ENCODE measurements at places on chromosomes 7 and 10. TPM values are rescaled to one million over a fixed set of nuclear protein-coding genes. Genes with fewer than 3 reads are reported as not detected.

EIF3A gene
- 150 TPM for total RNA-seq

NODAL gene
- total RNA-seq: 1.3 TPM

NAT16 gene
- 0.19 TPM for total RNA-seq

OPALIN gene
- not detected for total RNA-seq

FGL2 gene
- not detected for total RNA-seq

- no peak for DNase-seq
- H3K36me3 ChIP-seq: no peaks in the 10 kb centered on the region
- H3K27me3 ChIP-seq: no peaks in the 10 kb centered on the region
- peaks cover 11% of the 10 kb centered on the region for H3K4me1 ChIP-seq
These were observed 1.3 kb upstream of the ZCCHC24 start for GRCh38 chr10:79446758-79447084.

DNA sequence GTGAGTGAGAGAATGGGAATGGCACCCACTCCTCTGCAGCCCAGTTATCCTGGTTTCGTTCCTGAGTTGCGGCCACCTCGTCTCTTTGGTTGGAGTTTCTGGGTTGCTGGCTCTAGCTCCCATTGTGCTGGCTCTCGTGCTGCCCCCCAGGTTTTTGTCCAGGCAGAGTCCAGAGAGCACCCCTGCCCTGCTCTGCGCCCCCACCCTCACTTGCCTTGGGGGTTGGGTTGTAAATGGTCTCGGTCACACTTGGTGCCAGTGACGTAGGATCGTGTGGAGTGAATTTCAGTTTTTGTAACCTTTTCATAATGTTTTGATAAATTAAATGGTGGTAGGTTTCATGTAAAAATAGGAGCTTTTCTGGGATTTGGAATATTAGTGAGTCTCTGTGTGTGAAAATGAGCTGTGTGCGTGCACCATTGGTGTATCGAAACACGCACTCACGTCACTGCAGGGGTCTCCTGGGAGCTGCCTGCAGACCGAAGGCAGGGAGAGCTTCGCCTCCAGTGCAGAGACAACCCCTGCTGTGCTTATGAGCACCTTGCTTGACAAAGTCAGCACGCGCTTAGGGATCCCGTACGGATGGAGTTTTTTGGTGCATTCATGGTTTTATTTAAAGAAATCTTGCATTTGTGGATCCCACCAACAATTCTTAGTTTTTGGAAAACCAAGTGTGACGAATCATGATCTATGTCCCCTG lies 32.9 kb downstream of the PFKP start:
- DNase-seq: no peak
- H3K27ac ChIP-seq: peak overlapping the region; percentile 18
- no peak overlapping the region for H3K4me3 ChIP-seq
- peaks cover 28% of the 10 kb centered on the region for H3K4me1 ChIP-seq

DNA sequence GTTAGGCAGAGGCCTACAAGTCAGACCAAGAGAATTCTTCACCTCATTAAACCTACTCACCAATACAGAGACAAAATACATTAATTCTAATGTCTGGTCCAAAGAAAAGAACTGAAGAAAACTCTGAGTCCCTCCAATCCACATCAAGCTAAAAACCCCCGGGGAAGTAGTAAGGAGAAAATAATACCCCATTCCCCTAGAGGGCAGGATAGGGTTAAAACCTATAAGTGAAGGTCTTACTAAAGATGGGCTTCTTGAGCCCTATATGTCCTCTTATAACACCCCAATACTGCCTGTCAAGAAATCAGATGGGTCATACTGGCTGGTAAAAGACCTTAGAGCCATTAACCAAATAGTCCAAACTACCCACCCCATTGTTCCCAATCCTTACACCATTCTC lies 141.3 kb upstream of the TMEM106B start:
- H3K36me3 ChIP-seq: no peaks in the 10 kb centered on the region
- H3K27ac ChIP-seq: no peak overlapping the region
- H3K27me3 ChIP-seq: no peaks in the 10 kb centered on the region
- DNase-seq: no peak

DNA sequence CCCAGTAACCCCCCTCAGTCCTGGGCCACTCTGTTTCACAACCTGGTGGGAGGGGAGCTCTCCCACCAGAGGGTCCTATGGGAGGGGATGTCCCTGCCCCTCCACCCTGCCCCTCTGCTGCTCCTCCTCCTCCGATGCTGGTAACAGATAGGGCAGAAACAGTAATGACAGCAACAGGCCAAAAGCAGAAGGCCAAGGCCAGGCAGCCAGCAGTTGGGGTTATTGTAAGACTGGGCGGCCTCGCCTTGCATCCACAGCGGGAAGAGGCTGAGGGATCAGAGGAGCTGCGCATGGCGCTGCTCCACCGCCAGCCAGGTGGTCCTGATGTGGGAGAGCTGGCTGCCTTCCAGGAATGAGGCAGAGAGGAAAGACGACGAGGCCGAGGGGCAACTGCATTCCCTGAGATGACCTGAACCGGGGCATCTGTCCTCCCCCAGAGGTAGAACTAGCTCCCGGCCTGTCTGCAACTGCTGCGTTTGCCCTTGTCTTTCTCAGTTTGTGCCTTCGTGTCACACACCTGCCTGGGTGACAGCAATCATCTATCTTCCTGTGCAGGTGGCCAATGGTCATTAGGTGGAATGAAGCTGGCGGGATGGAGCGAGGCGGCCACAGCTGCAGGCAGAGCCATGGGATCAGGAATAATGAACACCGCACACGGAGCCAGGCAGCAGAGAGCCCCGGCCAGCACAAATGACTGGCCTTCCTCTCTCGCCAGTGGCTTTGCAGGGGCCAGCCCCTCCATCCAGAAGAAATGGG lies 54.0 kb upstream of the CACUL1 start:
- no peak overlapping the region for H3K27ac ChIP-seq
- H3K27me3 ChIP-seq: no peaks in the 10 kb centered on the region
- no peaks in the 10 kb centered on the region for H3K4me1 ChIP-seq

GRCh38 chr10:76255241-76255640 lies 823.8 kb downstream of the LRMDA start:
- no peak for DNase-seq
- H3K4me1 ChIP-seq: no peaks in the 10 kb centered on the region
- H3K36me3 ChIP-seq: no peaks in the 10 kb centered on the region
- H3K4me3 ChIP-seq: no peak overlapping the region
- H3K27ac ChIP-seq: no peak overlapping the region
- no peaks in the 10 kb centered on the region for H3K27me3 ChIP-seq

GRCh38 chr10:34526758-34527730 lies 288.1 kb downstream of the PARD3 start:
- H3K27ac ChIP-seq: no peak overlapping the region
- peaks cover 31% of the 10 kb centered on the region for H3K4me1 ChIP-seq
- H3K4me3 ChIP-seq: no peak overlapping the region

- no peaks in the 10 kb centered on the region for H3K36me3 ChIP-seq
- no peak overlapping the region for H3K27ac ChIP-seq
- no peak for DNase-seq
- no peak overlapping the region for H3K4me3 ChIP-seq
- no peaks in the 10 kb centered on the region for H3K4me1 ChIP-seq
- H3K27me3 ChIP-seq: peaks cover 2% of the 10 kb centered on the region
These were observed 84.4 kb upstream of the BET1 start for GRCh38 chr7:94088560-94088959.

DNA sequence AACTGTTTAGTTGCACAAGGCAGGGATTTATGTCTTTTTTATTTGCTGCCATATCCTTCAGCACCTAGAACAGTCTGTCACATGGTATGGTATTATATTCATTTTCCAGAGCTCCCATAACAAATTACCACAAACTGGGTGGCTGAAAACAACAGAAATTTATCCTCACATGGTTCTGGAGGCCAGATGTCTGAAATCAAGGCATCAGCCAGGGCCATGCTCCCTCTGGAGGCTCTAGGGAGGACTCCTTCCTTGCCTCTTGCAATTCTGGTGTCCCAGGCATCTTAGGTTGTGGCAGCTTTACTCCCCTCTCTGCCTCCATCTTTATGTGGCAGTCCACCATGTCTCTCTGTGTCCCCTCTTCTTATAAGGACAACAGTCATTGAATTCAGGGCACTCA lies 43.1 kb downstream of the MET start:
- no peak for DNase-seq
- H3K27me3 ChIP-seq: no peaks in the 10 kb centered on the region
- no peaks in the 10 kb centered on the region for H3K36me3 ChIP-seq

GRCh38 chr7:999149-999879 lies 16.3 kb downstream of the CYP2W1 start:
- peaks cover 2% of the 10 kb centered on the region for H3K36me3 ChIP-seq
- H3K4me3 ChIP-seq: no peak overlapping the region
- H3K4me1 ChIP-seq: no peaks in the 10 kb centered on the region
- DNase-seq: no peak
- H3K27me3 ChIP-seq: no peaks in the 10 kb centered on the region
- no peak overlapping the region for H3K27ac ChIP-seq

Measured in Caco-2 (cell line).